Memory B cell (primary cell): ENCODE measurements at places on chromosomes 16 and 17.

DNA sequence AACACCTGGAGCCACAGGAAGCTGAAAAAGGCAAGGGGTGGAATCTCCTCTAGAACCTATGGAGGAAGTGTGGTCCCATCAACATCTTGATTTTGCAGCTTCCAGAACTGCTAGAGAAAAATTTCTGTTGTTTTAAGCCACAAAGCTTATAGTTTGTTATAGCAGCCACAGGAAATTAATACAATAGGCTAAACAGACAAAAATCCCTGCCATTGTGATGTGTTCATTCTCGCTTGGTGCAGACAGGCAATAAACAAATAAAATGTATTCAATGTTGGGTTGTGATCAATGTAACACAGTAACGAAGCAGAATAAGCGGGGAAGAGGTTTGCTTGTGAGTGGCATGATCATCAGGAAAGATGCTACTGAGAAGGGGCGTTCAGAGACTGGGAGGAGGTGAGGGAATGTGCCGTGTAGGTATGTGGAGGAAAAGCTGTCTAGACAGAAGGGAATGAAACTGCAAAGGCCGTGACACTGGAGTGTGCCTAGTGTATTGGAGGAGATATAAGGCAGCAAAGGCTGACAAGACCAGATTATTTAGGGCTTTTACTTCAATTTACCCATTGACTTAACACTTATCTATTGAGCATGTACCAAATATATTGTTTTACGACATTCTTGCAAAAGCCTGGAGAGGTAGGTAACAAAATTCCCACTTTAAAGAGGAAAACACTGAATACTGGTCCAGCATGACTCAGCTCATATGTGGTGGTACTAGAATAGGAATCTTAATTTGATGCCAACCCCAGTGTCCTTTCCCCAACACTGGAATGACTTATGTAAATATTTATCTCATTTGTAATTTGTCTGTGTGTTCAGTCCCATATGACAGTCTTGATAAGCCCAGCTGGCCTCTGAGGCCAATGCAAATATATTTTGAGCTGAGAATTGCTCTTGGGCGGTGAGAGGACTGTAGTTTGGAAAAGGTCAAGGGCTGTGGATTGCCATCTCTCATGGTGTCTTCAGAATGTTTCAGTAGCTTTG, 375.9 kb downstream of the CDH13 start:
- no peaks in the 10 kb centered on the region for H3K36me3 ChIP-seq
- H3K4me1 ChIP-seq: no peaks in the 10 kb centered on the region
- DNase-seq: no peak
- no peak overlapping the region for H3K27ac ChIP-seq
- no peak overlapping the region for H3K4me3 ChIP-seq

- no peaks in the 10 kb centered on the region for H3K36me3 ChIP-seq
- no peak overlapping the region for H3K27ac ChIP-seq
- H3K4me1 ChIP-seq: no peaks in the 10 kb centered on the region
- H3K27me3 ChIP-seq: peaks cover 21% of the 10 kb centered on the region
Measured at GRCh38 chr17:7060165-7060891, 16.4 kb upstream of the SLC16A11 start.

GRCh38 chr16:9154567-9155410, 63.3 kb downstream of the HAPSTR1 start:
- peaks cover 3% of the 10 kb centered on the region for H3K4me1 ChIP-seq
- no peak for DNase-seq
- H3K4me3 ChIP-seq: no peak overlapping the region

DNA sequence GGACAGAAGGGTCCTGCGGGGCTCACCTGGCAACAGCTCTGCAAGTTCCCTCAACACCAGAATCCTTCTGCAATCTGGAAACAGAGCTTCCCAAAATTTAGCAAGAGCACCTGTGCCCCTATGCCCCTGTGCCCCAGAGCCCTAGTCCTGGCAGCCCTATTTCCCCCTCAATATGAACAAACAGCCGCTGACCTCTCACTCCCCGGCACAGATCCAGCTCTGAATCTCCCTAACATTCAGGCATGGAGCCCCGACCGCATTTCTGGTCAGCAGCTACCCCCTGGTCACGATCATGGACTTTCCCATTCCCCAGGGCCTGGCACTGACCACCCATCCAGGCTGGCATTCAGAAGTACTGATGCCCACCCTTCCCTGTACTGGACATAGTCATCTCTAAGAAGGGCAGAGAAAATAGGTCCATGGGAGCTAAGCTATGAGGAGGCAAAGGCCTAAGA, 110.8 kb upstream of the SMURF2 start:
- no peak overlapping the region for H3K27ac ChIP-seq
- no peaks in the 10 kb centered on the region for H3K27me3 ChIP-seq
- DNase-seq: no peak

- no peak for DNase-seq
- H3K27me3 ChIP-seq: peaks cover 17% of the 10 kb centered on the region
- no peak overlapping the region for H3K4me3 ChIP-seq
- H3K27ac ChIP-seq: no peak overlapping the region
- H3K4me1 ChIP-seq: no peaks in the 10 kb centered on the region
- no peaks in the 10 kb centered on the region for H3K36me3 ChIP-seq
Measured at GRCh38 chr16:49838441-49839016, 17.4 kb downstream of the ZNF423 start.

GRCh38 chr17:76840443-76840767, 27.8 kb upstream of the MGAT5B start:
- peaks cover 20% of the 10 kb centered on the region for H3K4me1 ChIP-seq
- peaks cover 25% of the 10 kb centered on the region for H3K27me3 ChIP-seq
- peak overlapping the region; percentile 57 for H3K4me3 ChIP-seq
- H3K27ac ChIP-seq: no peak overlapping the region
- H3K36me3 ChIP-seq: no peaks in the 10 kb centered on the region
- DNase-seq: no peak

- H3K27me3 ChIP-seq: peaks cover 4% of the 10 kb centered on the region
- H3K27ac ChIP-seq: no peak overlapping the region
- no peaks in the 10 kb centered on the region for H3K36me3 ChIP-seq
- no peaks in the 10 kb centered on the region for H3K4me1 ChIP-seq
- no peak overlapping the region for H3K4me3 ChIP-seq
Measured at GRCh38 chr16:55488306-55488705, 9.3 kb downstream of the MMP2 start.

GRCh38 chr17:80995131-80995530, 3.5 kb downstream of the CHMP6 start:
- no peak overlapping the region for H3K27ac ChIP-seq
- no peak overlapping the region for H3K4me3 ChIP-seq
- peaks cover 10% of the 10 kb centered on the region for H3K4me1 ChIP-seq
- no peak for DNase-seq
